ENCODE measurements at places on chromosomes 2 and 18.

DNA sequence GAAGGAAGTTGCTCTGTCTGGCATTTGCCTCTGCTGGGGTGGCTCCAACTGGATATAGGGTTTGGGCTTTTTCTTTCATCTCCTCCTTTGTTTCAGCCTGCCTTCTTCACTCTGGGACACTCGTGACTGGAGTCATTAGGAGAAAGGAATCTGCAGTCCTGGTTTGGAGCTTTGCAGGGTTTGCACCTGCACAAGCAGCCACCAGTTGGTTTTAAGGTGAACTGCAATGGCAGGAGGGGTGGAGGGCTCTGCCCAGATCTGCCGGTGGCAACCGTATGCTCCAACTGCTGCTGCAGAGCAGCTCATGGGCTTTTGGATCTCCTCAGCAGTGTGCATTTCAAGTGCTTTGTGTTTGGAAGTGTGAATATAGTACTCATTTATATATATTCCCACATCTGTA lies 131.3 kb upstream of the MGAT5 start:
- DNase-seq: no peak

DNA sequence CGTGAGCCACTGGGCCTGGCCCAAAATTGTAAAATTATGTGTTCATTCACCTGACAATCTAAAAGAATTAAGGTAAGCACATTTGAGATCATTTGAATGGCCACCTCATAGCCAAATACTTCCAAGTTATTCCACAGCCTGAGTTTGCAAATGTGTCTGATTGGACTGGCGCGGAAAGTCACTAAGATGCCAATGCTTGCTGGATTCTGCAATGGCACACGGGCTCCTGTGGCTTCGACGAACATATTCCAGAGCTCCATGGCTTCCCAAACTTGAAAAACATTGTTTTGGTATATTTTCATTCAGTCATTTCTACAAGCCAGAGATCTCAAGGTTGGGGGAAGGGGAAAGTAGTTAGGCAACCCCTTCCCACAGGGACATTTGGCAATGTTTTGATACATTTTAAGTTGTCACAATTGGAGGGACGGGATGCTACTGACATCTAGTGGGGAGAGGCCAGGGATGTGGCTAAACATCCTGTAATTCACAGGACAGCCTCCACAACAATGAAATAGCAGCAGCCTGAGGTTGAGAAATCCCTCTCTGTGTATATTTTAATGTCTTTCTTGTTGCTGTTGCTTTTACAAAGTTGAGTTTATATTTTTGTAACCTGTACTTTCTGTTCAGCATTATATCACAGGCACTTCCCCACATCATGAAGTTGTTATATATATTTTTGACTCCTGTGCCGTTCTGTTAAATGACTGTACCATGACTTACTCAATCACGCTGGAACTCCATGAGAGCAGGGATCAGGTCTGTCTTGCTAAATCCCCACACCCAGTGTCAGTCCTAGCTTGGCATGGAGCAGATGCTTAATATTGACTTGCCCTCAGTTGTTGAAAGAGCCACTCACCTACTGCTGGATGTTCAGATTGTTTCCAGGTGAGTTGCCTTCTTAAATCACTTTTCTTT lies 56.9 kb downstream of the COL4A4 start:
- peak; percentile 2 for DNase-seq

GRCh38 chr18:48105317-48105716 lies 174.9 kb upstream of the SMAD2 start:
- no peak for DNase-seq

DNA sequence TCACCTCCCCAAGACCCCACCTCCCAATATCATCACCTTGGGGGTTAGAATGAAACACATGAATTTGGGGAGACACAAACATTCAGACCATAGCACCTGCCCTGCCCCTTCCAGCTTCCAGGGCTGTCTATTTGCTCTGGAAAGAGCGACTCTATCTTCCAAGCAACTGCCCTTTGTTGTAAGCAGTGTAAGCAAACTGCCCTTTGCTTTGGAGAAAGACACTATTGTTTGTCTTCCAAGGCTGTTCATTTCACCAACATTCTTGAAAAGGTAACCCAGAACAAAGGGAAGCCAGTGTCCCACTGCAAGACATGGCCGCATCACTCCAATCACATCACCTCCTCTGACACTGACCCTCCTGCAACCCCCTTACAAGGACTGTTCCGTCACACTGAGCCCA lies 16.9 kb upstream of the SEH1L start:
- DNase-seq: no peak

- no peak for DNase-seq
Measured at GRCh38 chr18:65906621-65907034, 155.8 kb downstream of the CDH7 start.

DNA sequence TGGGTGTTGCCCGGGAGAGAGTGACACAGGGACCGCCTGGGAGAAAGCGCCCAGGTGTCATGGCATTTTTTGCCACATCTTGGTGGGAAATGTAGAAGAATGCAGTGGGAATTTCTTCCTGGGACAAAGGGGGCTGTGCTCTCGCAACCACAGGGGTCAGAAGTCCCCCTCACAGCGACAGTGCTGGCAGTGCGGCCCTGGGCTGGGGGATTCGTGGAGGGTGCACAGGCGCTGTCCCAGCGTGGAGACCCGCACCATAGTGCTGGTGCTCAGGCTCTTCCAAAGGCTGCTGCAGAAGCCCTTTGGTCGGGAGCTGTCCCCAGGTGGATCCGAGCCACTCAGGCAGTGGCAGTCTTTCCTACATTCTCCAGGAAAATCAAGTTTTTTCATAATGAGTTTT lies 128.8 kb upstream of the SOX11 start:
- DNase-seq: no peak

- DNase-seq: no peak
Measured at GRCh38 chr2:132038179-132038882, 123.4 kb downstream of the ANKRD30BL start.

GRCh38 chr18:8491516-8491915 lies 117.7 kb upstream of the RAB12 start:
- DNase-seq: no peak

- no peak for DNase-seq
Measured at GRCh38 chr2:136809998-136810397, 44.7 kb downstream of the THSD7B start.

GRCh38 chr18:65523461-65523860 lies 227.4 kb upstream of the CDH7 start:
- no peak for DNase-seq

- DNase-seq: no peak
Measured at GRCh38 chr2:85959185-85959584, 70.4 kb upstream of the ST3GAL5 start.

- DNase-seq: no peak
Measured at GRCh38 chr18:57018845-57019244, 128.0 kb upstream of the BOD1L2 start.

DNA sequence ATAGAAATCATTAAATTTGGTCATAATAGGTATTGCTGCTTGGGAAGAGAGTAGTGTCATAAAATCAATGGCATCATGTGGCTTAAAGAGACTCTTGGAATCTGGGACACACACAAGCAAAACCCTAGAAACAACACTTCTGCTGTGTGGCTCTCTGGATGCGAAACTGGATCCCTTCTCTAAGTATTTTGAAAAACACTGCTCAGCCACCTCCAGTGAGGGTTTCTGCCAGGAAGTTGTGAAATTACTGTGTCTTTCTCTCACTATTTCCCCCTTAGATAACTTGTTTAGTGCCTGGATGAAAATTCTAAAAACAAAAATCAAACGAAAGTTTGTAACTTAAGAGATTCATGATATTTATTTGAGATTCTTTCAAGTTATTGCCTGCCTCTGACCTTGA lies 163.8 kb downstream of the RHBDD1 start:
- no peak for DNase-seq

GRCh38 chr2:174544156-174544555 lies 53.4 kb downstream of the WIPF1 start:
- no peak for DNase-seq

DNA sequence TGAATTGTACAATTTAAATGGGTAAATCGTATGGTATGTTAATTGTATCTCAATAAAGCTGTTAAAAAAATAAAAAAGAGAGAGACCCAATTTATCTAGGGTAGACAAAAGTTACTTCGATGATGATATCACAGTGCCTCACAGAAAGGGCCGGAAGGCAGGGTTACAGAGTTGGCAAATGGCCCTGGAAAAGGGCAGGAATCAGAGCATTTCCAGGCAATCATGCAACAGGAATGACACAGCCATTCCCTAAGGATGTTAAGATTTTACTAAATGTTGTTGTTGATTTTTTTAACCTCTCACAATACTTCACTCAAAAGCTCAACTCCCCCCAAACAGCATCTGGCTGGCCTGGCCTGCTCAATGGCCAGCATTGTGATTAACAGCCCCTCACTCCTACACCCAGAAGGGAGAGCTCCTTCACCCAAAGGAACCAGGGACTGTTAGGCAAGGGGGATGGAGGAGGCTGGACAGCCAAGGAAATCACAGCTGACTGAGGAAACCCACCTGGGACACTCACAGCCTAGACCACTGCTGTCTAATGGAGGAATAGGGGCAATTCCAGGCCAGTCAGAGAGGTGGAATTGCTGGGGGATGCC lies 7.7 kb upstream of the SP100 start:
- DNase-seq: no peak

DNA sequence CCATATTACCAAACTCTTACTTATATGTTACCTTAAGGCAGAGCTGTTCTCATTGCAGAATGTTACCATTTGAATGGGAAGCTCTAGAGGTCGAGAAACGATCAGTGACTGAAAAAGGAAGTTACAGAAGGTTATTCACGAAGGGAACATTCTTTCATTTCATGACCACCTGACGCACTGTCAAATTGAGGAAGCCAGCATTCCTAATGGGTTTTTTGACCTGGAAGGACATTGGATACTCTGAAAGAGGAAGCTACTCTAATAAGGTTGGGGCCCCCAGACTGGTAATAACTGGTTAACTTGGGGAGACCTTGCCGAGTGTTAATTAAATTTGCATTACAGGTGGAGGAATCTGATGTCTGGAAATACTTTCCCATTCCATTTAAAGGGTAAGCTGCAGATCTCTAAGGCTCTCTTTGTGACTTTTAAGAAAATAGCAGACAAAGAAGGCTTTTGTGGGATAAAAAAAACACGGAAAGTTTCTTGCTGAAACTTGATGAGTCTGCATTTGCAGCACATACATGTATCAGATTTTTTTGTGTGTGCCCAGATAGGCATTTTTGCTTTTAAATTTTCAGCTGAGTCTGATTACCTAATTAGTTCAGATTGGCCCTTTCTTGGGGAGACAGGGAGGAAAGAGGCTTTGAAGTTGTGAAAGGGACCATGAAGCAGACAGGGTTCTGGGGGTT lies 137.1 kb downstream of the LTBP1 start:
- DNase-seq: no peak

DNA sequence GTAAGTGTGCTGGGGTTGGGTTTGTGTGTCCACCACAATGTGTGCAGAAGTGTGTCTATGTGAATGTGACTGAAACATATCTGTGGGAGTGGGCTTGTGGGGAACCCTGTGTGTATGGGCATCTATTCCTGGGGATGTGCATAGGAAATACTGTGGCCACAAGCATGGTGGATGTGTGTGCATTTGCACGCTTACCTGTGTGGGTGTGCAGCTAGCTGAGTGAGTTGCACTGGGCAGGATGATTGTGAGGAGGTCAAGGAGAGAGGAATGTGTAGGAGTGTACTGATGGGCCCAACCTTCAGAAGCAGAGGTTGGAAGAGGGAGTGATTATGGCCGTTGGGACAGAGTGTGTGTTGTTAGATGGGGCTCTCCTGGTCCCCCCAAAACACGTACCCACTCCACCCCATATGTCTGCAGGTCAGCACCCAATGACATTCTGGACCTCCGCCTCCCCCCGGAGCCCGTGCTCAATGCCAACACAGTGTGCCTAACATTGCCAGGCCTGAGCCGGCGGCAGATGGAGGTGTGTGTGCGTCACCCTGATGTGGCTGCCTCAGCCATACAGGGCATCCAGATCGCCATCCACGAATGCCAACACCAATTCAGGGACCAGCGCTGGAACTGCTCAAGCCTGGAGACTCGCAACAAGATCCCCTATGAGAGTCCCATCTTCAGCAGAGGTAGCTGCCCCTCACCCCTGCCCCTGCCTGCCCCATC lies 1.2 kb downstream of the WNT10A start:
- DNase-seq: no peak

GRCh38 chr2:51673628-51674027 lies 641.7 kb upstream of the NRXN1 start:
- no peak for DNase-seq

DNA sequence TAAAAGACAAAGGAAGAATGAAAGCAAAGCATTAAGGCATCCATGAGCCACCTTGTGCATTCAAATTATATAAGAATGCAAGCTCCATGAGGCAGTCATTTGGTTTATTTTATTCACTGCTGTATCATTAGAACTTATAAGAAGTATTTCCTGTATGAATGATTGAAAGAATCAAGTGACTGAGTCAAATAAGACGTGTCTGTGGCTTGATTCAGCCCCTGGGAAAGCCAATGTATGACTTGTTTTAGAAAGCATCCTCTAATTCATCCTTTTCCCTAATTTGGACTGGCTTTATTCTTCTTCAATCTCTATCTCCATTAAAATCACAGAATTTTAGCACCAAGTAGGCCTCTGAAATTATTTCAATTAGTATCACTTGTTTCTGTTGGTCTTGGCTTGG lies 461.1 kb downstream of the LPIN1 start:
- DNase-seq: no peak

GRCh38 chr2:128360711-128361110 lies 42.0 kb upstream of the HS6ST1 start:
- DNase-seq: no peak

GRCh38 chr2:98448441-98449145 lies 3.9 kb downstream of the INPP4A start:
- DNase-seq: no peak

- DNase-seq: no peak
Measured at GRCh38 chr2:154457286-154457685, 241.2 kb upstream of the KCNJ3 start.

DNA sequence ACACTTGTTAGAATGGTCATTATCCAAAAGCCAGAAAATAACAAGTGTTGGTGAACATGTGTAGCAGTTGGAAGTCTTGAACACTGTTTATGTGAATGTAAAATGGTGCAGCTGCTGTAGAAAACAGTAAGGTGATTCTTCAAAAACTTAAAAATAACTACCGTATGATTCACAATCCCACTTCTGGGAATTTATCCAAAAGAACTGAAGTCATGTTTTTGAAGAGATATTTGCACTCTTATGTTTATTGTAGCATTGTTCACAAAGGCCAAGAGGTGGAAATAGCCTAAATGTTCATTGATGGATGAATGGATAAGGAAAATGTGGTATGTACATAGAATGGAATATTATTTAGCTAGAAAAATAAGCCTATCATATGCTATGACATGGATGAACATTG lies 6.3 kb upstream of the SPP2 start:
- no peak for DNase-seq

DNA sequence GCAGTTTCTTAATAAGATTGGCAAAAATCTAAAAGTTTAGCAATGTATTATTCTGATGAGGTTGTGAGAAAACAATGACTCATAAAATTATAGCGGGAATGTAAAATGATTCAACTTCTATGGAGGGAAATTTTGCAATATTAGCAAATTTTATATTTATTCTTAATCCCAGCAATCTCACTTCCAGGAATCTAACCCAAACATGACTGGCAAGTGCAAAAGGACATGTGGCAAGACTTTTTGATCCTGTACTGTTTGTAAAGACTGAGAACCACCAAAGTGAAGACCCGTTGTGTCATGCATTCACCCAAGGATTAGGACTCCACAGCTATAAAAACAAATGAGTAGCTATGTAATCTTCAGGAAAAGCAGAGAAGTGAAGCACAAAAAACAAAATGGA lies 234.8 kb upstream of the KYNU start:
- no peak for DNase-seq
